Activated CD4-positive, alpha-beta T cell treated with anti-CD3 and anti-CD28 coated beads, Interleukin-2, amount 50 U/mL, for 24 hours (primary cell): ENCODE measurements at places on chromosomes 1 and 21.

- DNase-seq = no peak
Observed at GRCh38 chr1:169873582-169874199, 20.0 kb downstream of the SCYL3 start.

GRCh38 chr21:29800056-29800455 is 139.7 kb downstream of the GRIK1 start:
- DNase-seq = no peak

- no peak for DNase-seq
Observed at GRCh38 chr1:174743654-174744561, 255.8 kb upstream of the CACYBP start.

GRCh38 chr1:220976390-220976789 is 97.1 kb downstream of the HLX start:
- DNase-seq = no peak

DNA sequence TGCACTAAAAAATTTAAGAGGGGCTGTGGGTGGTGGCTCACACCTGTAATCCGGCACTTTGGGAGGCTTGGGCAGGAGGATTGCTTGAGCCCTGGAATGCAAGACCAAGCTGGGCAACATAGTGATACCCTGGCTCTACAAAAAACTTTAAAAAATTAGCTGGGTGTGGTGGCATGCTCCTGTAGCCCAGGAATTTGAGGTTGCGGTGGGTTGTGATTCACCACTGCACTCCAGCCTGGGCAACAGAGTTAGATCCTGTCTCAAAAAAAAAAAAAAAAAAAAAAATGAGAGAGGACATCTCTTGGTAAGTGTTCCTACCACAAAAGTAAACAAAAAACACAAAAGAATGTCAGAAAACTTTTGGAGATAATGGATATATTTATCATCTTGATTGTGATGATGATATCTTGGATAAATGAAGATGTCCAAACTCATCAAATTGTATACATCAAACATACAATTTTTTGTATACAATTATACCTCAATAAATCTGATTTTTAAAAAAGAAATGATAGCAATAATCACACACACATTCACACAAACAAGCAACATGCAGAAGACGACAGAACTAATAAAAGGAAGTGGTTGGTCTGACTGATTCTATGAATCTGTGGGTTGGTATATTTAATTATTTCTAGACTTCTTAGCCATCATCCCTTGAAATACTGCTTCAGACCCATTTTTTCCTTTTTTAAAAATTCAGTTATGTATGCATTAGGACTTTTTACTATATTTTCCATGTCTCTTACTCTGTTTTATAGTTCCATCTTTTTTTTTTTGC is 465.9 kb downstream of the PLA2G4A start:
- no peak for DNase-seq

DNA sequence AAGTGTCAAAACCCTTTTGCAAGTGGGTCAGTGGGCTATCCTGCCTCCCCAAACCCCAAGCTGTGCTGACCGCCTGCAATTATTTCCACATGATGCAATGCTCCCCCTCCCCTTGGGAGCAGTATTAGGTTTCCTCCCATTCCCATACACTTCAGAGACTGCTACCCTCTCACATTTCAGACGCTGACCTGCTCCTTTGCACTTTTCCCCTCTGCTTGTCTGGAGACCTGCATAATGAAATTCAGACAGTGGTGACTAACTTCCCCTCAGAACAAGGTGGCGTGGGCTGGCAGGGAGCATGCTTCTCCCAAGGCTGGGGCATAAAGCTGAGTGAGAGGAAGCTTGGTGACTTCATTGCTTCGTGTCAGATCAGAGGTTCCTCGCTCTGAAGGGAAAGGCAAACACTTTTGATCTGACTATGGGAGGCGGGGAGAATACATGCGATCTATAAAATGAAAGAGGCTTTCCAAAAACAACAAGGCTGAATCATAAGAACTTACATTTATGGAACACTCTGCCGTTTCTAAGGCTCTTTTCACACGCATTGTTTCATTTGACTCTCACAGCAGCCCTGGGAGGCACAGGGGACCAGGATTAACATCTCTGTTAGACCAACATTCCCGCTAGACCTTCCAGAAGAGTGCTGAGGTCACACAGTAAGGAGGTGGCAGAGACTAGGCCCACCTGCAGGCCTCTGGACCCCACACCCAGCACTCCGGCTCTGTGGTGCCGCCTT is 27.5 kb upstream of the ROR1 start:
- DNase-seq = no peak

DNA sequence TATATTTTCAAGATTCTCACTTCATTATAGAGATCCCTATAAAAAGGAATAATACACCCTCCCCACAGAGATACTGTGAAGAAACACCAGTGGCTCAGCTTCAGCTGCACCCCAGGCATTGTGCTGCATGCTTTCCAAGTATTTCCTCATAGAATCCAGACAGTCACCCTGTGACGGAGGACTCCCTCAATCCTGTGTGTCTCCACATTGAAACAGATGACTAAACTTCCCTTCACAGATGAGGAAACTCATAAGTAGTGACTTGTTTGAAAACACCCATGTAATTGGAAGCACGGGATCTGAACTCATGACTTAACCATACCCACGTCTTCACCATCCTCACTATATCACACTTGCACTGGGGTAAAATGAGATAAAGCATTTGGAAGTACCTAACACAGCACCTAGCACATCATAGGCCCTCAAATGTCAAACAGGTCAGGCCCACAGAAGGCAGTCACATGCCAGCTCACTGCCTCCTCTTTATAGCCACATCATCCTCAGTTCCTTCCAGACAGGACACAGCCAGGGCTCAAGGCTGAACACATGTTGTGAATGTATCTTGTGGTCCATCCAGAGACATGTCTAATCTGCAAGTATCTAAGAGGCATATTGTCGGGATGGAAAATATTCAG is 55.2 kb downstream of the GPR161 start:
- DNase-seq = no peak

GRCh38 chr1:119636491-119637089 is 11.5 kb downstream of the ZNF697 start:
- DNase-seq = no peak

GRCh38 chr1:218705911-218706893 is 361.1 kb downstream of the TGFB2 start:
- no peak for DNase-seq

GRCh38 chr1:155184835-155185782 is 11.5 kb downstream of the TRIM46 start:
- no peak for DNase-seq

DNA sequence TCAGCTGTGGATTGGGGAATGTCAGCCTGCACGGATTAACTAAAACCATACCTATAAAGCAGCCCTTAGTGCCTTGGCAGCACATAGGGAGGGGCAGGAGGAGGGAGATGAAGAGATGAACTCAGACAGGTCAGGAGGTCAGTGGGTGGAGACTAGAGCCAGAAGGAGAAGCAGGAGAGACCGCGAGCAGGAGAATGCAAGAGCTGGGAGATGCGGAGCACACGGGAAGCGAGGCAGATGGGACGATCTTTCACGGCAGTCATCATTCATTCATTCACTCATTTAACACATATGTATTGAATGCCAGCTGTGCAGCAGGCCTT is 41.9 kb downstream of the NEK2 start:
- no peak for DNase-seq

GRCh38 chr1:172414331-172414730 is 6.2 kb upstream of the C1orf105 start:
- DNase-seq = no peak

DNA sequence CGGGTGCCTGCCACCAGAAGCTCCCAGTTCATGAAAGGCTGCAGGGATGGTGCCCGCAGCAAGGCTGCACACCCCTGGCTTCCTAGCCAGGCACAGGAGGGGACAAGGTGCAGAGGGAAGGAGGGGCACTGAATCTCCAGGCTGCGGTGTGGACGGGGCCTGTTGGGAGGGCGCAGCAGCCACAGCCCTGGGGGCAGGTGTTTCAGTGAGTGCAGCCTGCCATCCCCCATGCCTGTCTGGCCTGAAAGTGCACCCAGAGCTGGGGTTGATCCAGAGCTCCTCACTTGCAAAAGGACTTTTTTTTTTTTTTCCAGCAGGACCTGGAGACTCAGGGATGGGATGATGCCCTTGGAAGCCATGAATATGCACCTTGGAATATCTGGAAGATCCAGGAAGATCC is 153.7 kb upstream of the C1orf174 start:
- DNase-seq = no peak

DNA sequence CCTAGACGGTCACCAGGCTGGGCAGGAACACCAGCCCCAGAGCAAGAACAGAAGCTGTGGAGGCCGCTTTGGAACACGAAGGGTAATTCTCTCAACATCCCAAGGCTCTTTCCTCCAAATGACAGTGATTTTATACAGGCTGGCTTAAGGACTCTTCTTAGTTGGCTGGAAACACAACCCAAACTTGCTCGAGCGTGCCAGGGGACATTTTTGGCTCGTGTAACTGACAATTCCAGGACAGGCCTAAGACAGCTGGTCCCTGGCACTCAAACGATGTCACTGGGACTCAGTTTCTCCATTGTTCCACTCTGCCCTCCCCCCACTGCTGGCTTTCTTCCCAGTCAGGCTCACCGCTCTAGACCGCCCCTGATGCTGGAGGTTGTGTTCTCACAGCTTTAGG is 164.7 kb downstream of the NPHP4 start:
- no peak for DNase-seq

GRCh38 chr1:230702934-230703678 is 10.8 kb downstream of the AGT start:
- DNase-seq = no peak

GRCh38 chr1:19768353-19769210 is 31.1 kb downstream of the TMCO4 start:
- no peak for DNase-seq

- DNase-seq = no peak
Observed at GRCh38 chr1:36425791-36426190, 24.5 kb downstream of the OSCP1 start.

DNA sequence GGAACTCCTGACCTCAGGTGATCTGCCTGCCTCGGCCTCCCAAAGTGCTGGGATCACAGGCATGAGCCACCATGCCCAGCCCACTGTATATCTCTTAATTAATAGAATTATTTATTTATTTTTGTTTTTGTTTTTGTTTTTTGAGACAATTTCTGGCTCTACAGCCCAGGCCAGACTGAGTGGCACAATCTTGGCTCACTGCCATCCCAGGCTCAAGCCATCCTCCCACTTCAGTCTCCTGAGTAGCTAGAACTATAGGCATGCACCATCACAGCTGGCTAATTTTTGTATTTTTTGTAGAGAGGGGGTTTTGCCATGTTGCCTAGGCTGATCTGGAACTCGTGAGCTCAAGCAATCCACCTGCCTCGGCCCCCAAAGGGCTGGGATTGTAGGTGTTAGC is 15.7 kb upstream of the WDTC1 start:
- DNase-seq = no peak

- no peak for DNase-seq
Observed at GRCh38 chr1:39654291-39654690, 14.8 kb upstream of the HEYL start.

DNA sequence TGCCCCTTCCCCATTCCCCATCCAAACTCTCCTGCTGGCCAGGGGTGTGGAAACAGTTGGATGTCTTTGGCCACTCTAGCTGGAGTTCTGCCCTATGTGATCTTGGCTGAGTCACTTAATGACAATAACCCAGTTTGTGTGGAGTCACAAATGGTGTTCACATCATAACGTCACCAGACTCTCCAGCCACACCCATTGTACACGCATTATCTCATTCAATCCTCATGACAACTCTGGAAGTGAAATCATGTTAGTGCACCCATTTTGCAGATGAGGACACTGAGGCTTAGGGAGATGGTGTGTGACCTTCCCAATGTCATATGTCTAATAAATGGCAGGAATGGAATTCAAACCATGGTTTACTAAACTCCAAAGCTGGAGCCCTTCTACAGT is 1.2 kb upstream of the CDA start:
- DNase-seq = no peak

DNA sequence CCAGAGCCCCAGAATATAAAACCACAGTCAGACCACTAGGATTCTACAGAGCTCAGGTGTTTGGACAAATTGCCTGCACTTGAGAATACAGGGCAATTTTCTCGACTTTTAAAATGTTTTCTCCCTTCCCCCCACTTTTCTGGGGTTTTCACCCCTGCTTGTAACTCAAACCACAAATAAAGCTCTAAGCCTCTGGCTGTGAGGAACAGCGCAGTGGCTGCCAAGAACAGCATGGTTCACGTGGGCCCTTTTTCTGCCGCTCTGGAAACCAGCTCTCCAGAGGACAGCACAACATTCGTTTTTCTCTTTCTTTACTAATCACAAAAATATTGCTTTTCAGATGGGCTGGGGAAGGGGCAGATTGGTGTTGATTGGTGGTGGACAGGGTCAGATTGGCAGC is 102.2 kb upstream of the JUN start:
- no peak for DNase-seq

GRCh38 chr1:226181996-226182714 is 4.4 kb downstream of the ACBD3 start:
- no peak for DNase-seq

DNA sequence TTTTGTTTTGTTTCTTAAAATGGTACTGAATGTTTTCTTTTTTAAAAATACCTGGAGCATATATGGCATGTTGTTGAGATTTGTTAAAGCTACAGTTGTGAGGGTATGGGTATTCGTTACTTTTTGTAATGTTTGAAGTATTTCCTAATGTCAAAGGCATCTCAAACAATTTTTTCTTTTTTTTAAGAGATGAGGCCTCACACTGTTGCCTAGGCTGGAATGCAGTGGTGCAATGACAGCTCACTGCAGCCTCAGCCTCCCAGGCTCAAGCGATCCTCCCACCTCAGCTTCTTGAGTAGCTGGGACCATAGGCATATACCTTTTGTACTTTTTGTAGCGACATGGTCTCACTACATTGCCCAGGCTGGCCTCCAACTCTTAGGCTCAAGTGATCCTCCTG is 16.1 kb downstream of the CLCN6 start:
- no peak for DNase-seq

- no peak for DNase-seq
Observed at GRCh38 chr1:247401310-247402119, 14.5 kb upstream of the NLRP3 start.

DNA sequence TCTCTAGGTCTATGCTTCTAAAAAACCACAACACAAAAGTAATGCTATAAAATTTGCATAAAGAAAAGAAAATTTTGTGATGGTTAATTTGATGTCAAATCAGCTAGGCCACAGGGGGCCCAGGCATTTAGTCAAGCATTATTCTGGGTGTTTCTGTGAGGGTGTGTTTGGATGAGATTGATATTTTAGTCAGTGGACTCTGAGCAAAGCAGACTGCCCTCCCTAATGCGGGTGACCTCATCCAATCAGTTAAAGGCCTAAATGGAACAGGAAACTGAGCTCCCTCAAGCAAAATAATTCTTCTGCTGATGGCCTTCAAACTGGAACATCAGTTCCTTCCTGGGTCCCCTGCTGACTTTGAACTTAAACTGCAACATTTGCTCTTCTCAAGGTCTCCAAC is 358.0 kb downstream of the DSCAM start:
- no peak for DNase-seq

- no peak for DNase-seq
Observed at GRCh38 chr1:54887665-54888071, 673 bp upstream of the DHCR24 start.

DNA sequence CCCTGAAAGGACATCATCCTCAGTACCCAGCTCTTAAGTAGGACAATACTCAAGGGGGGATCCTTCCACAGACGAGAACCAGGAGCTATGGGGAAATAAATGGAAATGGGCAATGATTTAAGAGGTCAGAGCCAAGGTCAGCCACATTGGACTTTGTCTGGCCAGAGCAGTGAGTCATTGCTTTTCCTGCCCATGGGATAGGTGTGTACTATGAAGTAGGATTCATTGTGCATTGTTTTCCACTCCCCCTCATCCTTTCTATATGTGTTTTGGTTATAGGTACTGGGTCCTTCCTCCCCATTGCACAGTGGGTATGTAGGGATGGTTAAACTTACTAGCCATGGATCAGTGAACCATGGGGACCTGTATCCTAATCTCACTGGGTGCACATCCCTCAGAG is 328.9 kb upstream of the USP25 start:
- DNase-seq = no peak

GRCh38 chr1:156082309-156083091 is at the start of gene MEX3A:
MEX3A (minus strand) TSS chr1:156082465; CDS start chr1:156081998, 467 bp downstream.
- DNase-seq = peak; percentile 25
